ENCODE measurements at places on chromosomes 4 and X. TPM values are rescaled to one million over a fixed set of nuclear protein-coding genes. Genes with fewer than 3 reads are reported as not detected.

Gene HPGDS
- total RNA-seq = not detected

Gene ZNF630
- 4.0 TPM for total RNA-seq

Gene TENM3
- 52.8 TPM for total RNA-seq

Gene G3BP2
- 183 TPM for total RNA-seq

Gene CLDN2
- total RNA-seq = not detected

Gene GAGE12J
- total RNA-seq = not detected

Gene CCDC110
- 0.26 TPM for total RNA-seq

Gene MAGEA2
- not detected for total RNA-seq

Gene NDP
- not detected for total RNA-seq

Gene PNMA6A
- 7.1 TPM for total RNA-seq

Gene GABRA4
- total RNA-seq = 0.37 TPM

Gene LRRC66
- 0.16 TPM for total RNA-seq

Gene NEK1
- total RNA-seq = 16.4 TPM

Gene GRIA3
- 9.5 TPM for total RNA-seq

Gene SSX4
- 1.7 TPM for total RNA-seq

Gene ANOS1
- total RNA-seq = 57.4 TPM

Gene PPP3CA
- total RNA-seq = 33.8 TPM

Gene ZFYVE28
- total RNA-seq = 1.7 TPM

Gene ABLIM2
- 1.6 TPM for total RNA-seq

Gene TEX11
- not detected for total RNA-seq

Gene BMX
- total RNA-seq = not detected

Gene IGSF1
- 10.5 TPM for total RNA-seq

Gene MAGEB10
- total RNA-seq = not detected

Gene PDE6B
- total RNA-seq = 14.6 TPM

Gene GPC3
- total RNA-seq = 34.7 TPM

Gene BMPR1B
- 2.8 TPM for total RNA-seq

Gene POF1B
- total RNA-seq = not detected

Gene GSX2
- total RNA-seq = not detected

Gene SYTL5
- 5.1 TPM for total RNA-seq

Gene AMBN
- not detected for total RNA-seq

Gene ENAM
- not detected for total RNA-seq

Gene KLHL13
- total RNA-seq = 12.4 TPM

Gene GPM6B
- 65.3 TPM for total RNA-seq

Gene RTL9
- total RNA-seq = not detected

Gene ADH1A
- total RNA-seq = not detected

Gene GLOD5
- not detected for total RNA-seq

Gene RELL1
- total RNA-seq = 12.1 TPM

Gene UGT2B15
- total RNA-seq = not detected

Gene ADH1B
- total RNA-seq = not detected

Gene STPG2
- total RNA-seq = 0.13 TPM

Gene TMEM164
- total RNA-seq = 30.4 TPM

Gene SSX3
- not detected for total RNA-seq

Gene ITM2A
- 49.4 TPM for total RNA-seq

Gene MAOB
- total RNA-seq = 0.72 TPM
